ENCODE measurements at places on chromosomes 7 and 10.

- DNase-seq, result no peak
Measured at GRCh38 chr10:91162050-91162494, 58.4 kb upstream of the PCGF5 start.

- DNase-seq, result no peak
Measured at GRCh38 chr7:28785041-28785995, 172.8 kb downstream of the TRIL start.

- no peak for DNase-seq
Measured at GRCh38 chr7:131600085-131600881, 43.9 kb upstream of the PODXL start.

- DNase-seq, result no peak
Measured at GRCh38 chr10:36023939-36024338, 381.8 kb upstream of the FZD8 start.

- DNase-seq, result no peak
Measured at GRCh38 chr7:70699271-70699670, 432.7 kb upstream of the GALNT17 start.

GRCh38 chr7:54987772-54988171 is 31.0 kb upstream of the EGFR start:
- DNase-seq, result no peak

DNA sequence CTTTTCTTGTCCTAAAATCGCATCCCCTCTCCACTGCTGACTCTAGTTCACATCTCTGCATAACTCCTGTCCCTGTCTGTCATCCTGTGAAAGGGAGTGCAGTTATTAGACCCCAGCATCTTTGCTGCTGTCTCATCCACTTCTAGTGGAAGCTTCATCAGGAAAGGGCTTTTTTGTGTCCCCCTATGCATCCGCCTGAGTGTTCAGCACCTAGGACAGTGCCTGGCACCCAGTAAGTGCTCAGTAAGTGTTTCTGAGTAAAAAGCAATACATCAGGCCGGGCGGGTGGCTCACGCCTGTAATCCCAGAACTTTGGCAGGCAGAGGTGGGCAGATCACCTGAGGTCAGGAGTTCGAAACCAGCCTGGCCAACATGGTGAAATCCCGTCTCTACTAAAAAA is 211.8 kb upstream of the FOXK1 start:
- DNase-seq, result no peak

- DNase-seq, result no peak
Measured at GRCh38 chr7:105003275-105003674, 10.7 kb upstream of the KMT2E start.

GRCh38 chr7:130918129-130919052 is 184.4 kb upstream of the KLF14 start:
- no peak for DNase-seq

GRCh38 chr10:47359101-47359500 is 10.9 kb downstream of the RBP3 start:
- no peak for DNase-seq

- no peak for DNase-seq
Measured at GRCh38 chr10:60908031-60908430, 36.0 kb downstream of the RHOBTB1 start.

All from stimulated activated CD8-positive, alpha-beta memory T cell treated with anti-CD3 and anti-CD28 coated beads, Interleukin-12 subunit alpha, Interleukin-12 subunit beta, amount 100 ng/mL, for 4 hours (primary cell).